NCI-H1105 (cell line): ENCODE measurements at places on chromosomes 7 and 10.

- DNase-seq = no peak
Measured at GRCh38 chr10:78335691-78336401, 302.2 kb downstream of the RPS24 start.

DNA sequence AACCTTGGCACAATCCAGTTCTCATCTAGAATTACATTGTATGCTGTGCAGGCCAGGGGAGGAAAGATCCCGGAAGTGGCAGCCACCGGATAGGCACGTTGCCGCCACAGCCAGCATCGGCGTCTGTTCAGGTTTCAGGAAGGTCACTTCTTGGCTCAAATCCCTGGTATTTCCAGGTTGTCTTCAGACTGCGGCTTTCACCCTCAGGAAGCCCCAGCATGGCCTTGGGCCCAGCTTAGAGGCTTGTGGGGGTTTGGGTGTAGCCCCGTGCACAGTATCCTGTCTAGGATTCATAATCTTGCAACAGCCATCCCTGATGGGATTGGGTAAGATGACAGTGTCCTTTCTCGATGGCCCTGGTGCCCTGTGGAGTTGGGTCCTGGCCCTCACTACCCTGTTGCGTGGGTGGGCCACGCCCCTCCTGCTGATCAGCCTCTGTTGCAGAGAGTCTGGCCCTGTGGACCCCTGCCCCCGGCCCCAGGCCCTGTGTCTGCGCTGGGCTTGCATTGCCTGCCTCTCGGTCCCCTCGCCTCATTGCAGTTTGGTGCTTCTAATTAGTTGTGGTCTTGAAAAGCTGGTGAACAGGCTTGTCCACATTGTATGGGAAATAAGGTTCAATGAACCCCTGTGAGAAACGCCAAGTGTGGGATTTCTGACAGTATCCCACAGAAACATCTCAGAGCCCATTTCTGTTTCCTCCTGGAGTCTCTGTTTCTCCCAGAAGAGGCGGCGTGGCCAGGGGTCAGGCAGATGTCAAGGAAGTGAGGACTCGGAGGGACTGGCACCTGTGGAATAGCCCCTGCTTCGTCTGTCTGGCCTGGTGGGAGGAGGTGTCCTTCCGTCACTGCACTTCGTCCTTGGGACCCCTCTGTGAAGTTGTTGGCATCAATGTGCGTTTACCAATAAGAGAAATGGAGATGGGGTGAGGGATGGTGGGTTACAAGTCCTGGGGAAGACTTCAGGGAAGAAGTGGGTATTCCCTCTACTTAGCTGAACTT lies 77.5 kb downstream of the MGMT start:
- no peak for DNase-seq

- DNase-seq = no peak
Measured at GRCh38 chr10:92699518-92700381, 10.0 kb downstream of the HHEX start.

DNA sequence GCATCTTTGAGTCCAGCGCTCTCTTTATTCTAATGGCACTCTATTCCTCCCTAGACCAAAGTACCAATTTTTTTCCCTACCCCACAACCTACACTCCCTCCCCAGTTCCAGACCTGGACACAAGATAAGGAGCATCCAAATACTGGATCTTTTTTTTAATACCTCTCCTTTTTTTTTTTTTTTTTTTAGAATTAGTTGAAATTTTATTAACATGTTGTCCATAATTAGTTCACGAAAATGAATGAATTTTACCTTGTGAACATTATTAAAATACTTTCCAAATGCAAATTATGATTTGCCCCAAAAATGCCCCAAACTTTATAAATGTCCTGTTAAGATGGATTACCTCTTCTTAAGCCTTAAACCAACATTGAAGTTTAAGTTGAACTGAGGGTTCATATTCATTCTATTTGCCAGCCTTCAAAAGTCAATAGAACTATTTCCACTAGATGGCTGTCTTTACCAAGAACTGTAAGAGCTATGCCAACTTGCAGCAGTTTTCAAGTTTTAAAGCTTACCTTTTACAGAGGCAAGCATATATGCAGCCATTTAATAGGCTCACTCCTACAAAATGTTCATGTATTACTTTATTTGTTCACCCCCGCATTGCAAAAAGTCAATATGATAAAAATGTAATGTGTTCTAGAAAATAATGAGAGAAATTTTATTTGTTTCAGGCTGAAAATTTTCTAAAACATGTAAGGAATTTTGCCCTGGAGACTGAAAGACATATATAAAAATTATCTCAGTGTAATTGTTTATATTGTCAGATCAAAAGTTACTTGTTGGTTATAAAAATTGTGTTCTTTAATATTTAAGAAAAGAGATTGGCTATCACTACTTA lies 39.7 kb upstream of the TNKS2 start:
- no peak for DNase-seq

- DNase-seq = no peak
Measured at GRCh38 chr7:20359341-20359963, 28.8 kb downstream of the ITGB8 start.

GRCh38 chr7:33109758-33110238 lies 594 bp upstream of the RP9 start:
- peak; percentile 31 for DNase-seq

DNA sequence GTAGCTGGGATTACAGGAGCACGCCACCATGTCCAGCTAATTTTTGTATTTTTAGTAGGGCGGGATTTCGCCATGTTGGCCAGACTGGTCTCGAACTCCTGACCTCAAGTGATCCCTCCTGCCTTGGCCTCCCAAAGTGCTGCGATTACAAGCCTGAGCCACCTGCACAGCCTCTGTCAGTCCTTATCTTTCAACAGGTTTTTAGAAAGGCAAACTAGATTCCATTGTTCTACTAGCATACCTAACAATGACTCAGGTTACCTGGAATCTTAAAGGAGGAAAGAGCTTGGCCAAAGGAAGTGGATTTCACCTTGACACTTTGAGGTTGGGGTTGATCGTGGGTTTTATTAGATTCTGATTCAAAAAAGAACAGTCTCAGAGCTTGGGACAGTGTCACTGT lies 3.2 kb downstream of the ABCC2 start:
- DNase-seq = no peak

- no peak for DNase-seq
Measured at GRCh38 chr10:118298787-118299186, 43.3 kb downstream of the FAM204A start.

GRCh38 chr10:7312488-7312857 lies 98.4 kb downstream of the SFMBT2 start:
- DNase-seq = no peak

GRCh38 chr10:96830511-96831199 lies 1.4 kb upstream of the LCOR start:
- DNase-seq = no peak
